ENCODE measurements at places on chromosomes 1 and 21.

DNA sequence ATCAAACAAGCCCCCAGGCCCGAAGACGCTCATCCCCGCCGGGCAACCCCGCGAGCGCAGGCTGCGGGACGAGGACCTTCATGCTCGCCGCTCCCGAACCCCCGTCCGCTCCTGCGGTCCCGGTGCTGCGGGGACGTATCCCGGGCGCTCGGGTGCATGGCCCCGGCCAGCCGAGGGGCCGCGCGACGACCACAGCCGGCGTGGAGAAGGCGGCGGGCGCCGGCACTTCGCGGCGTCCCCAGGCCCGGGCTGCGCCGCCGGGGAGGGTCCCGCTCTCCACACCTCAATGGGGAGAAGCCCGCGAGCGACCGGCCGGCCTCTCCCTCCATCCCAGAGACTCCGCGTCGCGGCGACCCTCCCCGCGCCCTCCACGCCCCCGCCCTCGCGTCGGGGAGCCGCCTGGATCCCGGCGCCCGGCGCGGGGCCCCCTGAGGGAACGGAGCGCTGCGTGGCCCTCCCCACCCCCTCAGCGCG lies 401 bp downstream of the ERRFI1 start:
- DNase-seq: no peak

DNA sequence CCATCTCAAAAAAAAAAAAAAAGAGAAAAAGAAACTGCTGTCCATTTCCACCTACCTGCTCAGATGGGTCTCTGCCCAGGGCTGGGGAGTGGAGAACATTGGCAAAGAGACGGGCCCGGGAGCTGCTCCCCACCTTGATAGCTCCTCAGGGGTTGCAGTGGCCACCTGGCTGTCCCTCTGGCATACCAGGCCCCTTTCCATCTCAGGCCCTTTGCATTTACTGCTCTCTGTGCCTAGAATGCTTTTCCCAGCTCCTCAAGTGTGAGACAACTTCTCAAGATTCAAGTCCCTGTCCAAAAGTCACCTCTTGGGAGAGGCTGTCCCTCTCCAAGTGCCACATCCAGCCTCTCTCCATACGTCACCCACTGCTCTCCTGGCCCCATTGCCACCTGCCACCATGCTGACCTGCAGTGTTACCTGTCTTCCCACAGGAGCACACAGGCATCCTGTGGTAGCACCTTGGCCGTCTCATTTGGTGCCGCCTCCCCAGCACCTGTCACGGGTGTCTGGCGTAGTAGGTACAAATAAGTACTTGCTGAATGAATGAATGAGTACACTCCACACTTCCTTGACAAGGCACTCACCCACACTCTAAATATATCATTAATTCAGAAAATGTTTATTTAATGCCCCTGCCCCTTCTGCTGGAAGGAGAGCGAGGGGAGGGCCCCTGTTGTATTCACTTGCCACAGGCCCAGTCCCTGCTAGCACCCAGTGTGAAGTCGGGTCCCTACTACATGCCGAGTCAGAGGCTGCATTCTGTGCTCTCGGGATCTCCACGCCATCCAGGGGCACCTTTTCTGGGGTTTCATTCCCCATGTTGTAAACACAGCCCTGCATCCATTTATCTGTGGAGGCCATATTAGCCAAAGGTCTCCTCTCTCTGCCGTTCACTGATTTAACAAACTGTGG lies 48.8 kb downstream of the DISP3 start:
- no peak for DNase-seq

DNA sequence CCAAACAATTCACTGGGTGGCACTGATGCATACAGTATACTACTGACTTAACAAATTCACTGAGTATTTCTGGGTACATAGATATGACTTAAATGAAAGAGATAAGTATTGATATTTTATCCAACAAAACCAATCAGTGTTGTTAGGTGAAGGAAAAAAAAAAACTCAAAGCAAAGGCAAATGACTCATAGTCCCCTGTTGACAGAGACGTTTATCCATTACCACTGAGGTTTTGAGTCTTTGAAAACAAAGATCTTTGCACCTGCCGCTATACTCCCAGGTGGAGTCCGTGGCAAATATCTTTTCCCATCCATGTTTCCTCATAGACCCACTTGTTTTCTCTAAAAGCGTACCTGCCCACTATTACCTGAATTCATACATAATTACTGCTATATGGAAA lies 18.4 kb downstream of the DYNLT5 start:
- no peak for DNase-seq

- no peak for DNase-seq
Observed at GRCh38 chr1:85621430-85621829, 40.9 kb downstream of the CCN1 start.

GRCh38 chr1:65151641-65152040 lies 3.6 kb downstream of the AK4 start:
- DNase-seq: no peak

- no peak for DNase-seq
Observed at GRCh38 chr1:225426395-225427234, 1.2 kb downstream of the LBR start.

DNA sequence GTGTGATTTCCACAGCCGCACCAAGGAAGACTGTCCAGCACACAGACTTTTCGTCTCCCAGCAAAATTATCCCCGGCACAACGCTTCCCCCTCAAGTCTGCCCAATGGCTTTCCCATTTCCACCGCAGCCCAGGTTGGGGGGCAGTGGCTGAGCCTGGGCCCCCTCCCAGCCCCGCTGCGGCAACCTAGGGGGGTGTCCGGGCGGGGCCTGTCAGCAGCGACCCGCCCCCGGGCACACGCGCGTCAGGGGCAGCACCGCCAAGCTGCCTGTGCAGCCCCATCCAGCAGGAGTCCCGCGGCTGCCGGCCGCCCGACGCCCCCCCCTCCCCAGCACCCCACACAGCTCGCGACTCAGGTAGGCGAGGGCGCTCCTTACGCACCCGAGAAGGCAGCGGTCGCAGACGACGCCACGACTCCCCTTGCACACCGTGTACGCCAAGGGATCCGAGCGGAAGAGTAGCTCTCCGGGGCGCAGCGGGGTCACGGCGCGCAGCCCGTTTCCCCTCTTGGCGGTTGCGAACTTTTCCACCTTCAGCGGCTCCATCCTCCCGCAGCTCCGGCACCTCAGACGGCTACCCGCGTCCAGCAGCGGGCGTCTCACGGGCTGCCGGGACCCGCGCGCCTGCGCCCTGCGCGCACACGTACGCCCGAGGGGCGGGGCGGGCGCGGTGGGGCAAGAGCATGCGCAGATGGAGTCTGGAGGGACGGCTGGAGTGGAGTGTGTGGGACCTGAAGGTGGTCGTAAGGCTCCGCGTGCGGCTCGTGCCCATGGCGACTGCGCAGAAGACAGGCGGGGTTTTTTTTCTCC lies at the start of gene SMYD3:
TSS of gene SMYD3 (minus strand) at position 606 of the 808 bp plus-strand sequence.
- peak; percentile 61 for DNase-seq

- DNase-seq: no peak
Observed at GRCh38 chr1:204476563-204476962, 18.0 kb downstream of the PIK3C2B start.

DNA sequence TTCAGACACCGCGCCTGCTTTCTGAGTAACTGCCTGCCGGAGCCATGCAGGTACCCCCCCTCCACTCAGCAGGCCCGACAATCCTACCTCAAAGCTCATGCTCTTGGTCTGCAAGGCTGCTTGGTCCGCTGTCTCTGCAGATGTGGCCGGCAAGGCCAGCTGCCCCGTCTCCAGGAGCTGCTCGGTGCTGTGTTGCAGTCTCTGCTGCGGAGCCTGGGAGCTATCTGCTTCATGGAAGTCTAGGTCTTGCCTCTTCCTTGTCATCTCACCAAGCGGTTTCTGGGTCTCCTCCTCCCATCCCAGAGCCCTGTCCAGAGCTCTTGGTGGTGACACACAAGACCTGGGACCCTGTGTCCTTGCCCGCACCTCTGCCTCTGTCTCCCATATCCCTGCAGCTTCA lies 24.0 kb upstream of the GNPAT start:
- no peak for DNase-seq

DNA sequence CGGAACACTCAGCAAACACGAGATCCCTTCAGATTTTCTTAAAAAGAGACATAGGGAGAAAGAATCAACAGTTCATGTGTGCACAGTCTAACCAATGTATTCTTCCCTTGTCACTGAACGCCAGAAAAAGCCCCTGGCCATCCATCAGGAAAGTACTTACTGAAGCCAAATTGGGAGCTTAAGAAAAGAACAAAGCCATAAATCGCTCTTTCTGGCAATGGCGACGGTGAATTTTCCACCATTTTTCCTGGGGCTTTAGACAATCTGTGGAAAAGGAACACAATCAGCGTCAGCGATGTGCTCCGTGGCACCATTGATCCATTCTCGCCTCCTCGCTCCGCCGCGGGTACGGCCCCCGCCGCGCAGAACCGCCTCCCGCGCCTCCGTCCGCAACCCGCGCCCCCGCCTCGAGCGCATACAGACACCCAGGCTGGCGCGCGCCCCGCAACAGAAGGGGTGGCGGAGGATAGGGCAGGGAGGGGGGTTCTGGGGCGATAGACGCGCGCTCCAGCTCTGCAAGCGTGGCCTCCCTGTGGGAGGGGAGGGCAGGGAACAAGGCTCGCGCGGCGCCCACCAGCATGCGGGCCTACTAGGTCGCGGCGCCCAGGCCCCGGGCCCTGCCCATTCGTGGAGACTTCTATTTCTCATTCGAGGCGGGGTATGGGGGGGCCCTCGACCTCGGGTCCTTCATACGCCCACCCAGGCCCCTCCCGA lies 440 bp downstream of the PIGP start:
- DNase-seq: no peak

DNA sequence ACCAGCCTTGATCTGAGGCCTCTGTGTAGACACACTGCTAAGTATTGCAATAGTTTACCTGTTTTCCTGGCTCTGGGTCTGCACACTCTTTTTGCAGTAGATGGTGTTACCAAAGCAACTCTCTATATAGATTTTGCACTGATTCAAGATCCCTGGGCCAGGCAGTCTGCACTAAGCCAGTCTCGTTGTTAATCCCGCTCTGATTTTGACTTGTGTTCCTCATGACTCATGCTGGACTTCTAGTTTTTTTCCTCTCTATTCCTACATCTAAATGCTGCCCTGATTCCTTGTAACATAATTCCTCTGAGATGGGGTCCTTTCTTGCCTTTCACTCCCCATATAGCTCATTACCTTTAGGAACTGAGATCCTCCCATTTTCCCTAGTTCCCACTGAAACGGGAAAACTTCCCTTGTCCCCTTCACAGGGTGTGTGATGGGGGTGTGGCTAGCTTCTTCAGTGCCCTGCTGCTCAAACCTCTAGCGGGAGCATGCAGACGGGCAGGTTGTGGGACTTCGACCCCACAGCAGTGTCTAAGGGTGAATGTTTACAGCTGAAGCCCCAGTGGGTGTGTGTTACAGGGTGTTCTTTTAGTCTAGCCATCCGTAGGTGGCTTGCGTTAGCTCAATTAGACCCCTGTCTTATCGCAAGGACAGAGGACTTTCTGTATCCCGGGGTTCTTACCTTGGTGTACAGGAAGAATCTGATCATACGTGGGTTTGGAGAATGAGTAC lies 106.5 kb upstream of the RAB3GAP2 start:
- DNase-seq: no peak

DNA sequence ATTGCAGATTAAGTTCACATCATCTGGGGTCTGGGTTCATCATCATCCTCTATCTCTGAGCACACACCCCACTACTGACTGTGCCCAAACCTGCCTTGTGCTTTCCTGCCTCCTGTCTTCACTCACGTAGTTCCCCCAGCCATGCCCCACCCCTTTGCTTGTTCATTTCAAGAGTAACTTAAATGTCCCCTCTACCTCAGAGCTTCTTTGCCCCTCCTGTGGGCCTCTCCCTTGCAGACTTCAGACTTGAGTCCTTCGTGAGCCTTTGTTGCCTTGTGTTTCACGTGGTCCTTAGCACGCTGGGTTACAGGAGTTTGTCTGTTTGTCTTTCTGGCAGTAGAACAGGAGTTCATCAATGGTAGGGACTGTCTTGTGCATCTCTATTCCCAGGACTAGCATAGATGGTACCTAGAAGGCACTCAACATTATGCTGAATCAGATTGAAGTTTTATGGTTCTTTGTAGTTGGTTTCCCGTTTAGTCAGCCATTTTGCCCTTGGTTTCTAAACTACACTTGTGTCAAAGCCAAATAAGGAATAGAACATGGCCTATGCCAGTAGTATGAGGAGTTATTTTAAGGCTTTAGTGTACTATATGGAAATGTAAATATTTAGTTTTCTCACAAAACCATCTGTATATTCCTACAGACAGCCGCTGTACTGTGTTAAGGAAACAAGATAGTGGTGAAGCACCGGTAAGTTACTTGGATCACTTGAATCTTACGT lies 86.2 kb downstream of the TTC3 start:
- DNase-seq: peak; percentile 14

DNA sequence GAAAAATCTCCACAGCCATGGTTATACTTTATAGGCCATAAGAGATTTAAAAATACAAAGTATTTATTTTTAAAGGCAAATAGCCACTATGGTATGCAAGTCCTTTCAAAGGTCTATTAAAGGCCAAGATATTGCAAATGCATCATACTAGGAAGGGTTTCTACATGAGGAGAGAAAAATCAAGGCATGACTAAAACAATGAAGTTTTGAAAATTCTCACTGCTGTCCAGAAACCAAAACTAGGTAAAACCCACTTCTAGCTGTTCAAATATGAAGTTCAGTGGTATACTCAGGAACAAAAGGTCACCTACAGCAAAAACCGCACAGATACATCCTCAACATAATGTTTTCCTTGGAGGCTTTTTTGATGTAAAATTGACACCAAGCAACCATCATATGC lies 75.0 kb downstream of the EPS15 start:
- no peak for DNase-seq
